ENCODE measurements at places on chromosomes 3 and 15.

DNA sequence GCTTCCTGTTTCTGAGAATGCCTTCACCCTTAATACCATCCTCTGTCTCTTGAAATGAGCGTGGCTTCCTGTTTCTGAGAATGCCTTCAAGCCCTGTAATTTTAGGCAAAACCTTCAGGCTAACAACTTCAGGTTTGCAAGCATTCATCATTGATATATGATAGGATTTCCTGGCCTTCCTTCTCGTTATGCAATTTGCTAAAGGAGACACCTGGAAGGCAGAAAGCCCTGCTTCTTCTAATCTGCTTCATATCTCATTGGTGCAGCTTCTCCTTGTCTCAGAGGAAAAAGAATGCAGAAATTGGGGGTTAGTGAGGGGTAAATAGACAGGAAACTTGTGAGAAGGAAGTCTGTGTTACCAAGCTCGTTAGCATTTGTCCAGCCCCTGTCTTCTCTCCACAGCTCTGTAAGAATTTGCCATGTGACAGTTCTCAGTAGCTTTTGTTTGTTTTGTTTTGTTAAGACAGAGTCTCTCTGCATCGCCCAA is 7.3 kb downstream of the ARL6IP5 start:
- peak; percentile 79 for DNase-seq

- no peak for DNase-seq
Observed at GRCh38 chr15:74982183-74982582, 13.2 kb upstream of the SCAMP5 start.

DNA sequence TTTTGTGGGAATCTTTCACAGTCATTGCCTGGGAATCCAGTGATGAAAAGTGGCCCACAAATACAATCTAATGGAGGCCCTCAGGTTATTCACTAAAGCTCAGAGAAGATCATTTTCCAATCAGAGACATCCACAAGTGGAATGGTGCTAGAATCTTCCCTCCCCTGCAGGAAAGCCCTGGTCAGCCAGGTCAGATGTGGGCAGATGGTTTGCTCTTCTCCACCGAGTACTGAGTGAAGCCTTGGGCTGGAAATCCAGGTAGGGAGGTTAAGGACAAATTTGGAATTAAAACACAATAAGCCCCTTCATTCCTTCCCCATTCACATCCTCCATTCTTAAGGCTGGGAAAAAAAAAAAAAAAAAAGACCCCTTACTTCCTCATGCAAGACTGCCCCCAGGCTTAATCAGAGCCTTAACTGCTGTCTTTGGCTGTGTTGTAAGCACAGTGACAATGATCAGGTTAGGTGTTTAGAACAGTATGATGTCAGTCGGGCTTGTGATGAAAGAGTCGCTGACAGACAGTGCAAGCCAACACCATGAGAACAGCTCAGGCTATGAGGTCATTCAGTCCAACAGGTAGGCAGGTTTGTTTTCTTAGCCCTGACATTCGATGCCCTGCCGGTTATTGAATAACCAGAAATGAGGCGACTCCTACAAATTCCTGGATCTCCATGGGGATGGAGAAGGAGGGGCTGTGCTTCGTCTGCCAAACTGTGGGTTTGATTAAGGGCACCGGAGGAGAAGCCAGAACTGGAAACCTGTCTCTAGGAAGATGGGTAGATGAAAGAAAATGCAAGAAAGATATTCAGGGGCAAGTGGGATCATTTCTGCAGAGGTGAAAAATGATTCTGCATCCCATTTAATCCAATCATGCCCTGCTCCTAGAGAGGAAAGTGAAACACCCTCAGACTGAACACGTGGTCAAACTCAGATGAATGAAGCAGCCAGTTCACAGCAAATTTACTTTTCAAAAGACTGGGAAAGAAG is 23.5 kb upstream of the HES1 start:
- DNase-seq = no peak

GRCh38 chr3:194040516-194041273 is 95.3 kb upstream of the HES1 start:
- no peak for DNase-seq

DNA sequence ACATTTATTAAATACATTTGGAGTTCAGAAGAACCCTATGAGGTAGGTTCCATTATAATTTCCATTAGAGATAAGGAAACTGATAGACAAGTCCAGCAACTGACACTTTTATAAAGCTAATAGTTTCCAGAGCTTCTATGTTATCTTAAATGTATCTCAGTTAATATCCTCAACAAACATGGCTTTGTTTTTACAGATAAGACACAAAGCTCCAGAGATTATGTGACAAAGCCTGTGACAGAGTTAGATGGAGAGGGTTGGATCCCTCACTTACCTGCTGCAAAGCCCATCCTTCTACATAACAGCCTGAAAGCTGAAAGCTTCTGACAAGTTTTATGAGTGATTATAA is 473 bp upstream of the COMMD2 start:
- no peak for DNase-seq

DNA sequence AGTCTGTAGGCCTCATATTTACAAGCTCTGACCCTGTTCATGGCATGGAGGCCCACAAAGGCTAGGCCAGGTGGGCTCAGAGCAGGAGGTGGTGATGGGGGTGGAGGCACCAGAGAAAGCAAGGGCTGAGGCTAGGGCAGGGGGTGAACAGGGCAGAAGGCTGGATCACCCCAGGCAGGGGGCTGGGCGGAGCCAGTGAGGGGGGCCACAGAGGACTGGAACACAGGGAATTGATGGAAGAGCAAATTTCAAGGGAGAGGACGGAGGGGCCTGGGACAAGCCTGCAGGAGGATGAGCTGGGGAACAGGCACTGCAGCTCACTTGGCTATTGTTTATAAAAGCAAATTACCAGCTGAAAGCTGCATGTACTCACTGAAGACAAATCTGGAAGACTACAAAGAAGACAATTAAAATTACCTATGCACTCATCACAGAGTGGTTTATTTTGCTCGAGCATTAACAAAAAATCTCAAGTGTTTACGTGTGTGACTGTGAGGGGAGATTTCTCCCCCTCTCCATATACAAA is 11.0 kb downstream of the TNFAIP8L3 start:
- no peak for DNase-seq

- peak; percentile 63 for DNase-seq
Observed at GRCh38 chr3:15405448-15406050, 21.8 kb downstream of the METTL6 start.

DNA sequence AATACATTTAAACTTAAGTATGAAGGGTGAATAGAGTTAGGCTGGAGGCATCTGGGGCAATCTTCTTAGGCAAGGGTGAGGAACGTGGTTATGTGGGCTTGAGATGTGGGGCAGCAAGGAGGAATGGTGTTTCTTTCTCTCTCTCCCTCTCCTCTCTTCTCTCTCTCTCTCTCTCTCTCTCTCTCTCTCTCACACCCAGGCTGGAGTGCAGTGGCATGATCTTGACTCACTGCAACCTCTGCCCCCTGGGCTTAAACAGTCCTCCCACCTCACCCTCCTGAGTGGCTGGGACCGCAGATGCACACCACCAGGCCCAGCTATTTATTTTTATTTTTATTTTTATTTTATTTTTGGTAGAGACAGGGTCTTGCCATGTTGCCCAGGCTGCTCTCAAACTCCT is 4.0 kb upstream of the MGA start:
- no peak for DNase-seq
